ENCODE measurements at places on chromosomes 5 and 9.

DNA sequence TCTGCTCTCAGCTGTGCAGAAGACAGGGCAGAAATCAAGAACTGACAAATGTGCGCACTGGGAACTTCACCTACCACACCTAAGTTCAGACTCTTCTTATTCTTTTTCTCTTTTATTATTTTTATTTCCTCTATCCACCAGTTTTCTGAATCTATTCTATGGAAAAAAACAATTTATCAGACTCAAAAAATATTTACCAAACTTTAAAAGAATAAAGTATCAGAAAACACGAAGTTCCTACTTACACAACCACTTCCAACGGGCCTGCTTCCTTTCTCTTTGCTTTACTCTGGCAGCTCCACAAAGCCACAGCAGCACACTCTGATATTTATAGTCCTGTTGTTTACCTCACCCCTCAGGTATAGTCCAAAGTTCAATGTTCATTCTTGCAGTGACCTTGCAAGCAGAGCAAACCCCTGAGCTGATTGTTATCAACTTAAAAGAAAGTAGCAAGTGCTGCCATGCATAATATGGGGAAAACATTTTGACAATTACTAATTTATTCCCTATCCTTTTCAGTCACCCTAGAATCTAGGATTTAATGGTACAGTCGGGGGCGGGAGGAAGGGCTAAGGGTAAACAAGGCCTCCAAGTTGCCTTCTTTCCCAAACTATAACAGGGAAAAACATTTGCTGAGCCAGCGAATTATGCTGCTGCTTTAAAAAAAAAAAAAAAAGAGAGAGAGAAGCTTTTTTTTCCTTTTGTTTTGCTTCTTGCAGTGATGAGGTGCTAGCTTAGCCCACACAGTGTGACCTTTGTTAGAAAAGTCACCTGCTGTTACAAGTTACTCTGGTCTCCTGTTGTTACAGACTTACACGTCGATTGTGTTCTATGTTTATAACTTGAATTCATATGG is at the start of gene SELENOP:
Gene SELENOP, minus strand, starts transcription at position 302 of the 856 bp plus-strand sequence. CDS start 3,539 bp downstream, outside the sequence.
- peak; percentile 87 for DNase-seq

- no peak for DNase-seq
Observed at GRCh38 chr5:130836729-130837649, 328.1 kb downstream of the HINT1 start.

DNA sequence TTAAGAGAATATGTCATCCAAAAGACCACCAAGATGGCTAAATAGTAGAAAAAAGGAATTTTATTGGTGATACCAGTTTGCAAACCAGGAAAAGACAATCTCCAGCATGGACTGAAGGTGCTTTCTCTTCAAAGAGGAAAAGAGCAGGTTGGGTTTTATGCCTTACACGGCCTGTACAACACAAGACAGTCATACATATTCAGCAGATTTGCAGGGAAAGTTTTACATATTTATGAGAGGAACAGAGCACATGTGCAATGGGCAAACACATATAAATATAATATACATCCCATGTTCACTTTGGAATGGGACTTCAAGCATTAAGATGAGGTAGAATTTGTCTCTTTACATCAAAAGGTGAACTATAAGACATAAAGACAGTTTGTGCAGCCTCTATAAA is 70.3 kb upstream of the PPP2CA start:
- no peak for DNase-seq

- DNase-seq = peak; percentile 13
Observed at GRCh38 chr5:172010278-172010677, 3.8 kb upstream of the FBXW11 start.

DNA sequence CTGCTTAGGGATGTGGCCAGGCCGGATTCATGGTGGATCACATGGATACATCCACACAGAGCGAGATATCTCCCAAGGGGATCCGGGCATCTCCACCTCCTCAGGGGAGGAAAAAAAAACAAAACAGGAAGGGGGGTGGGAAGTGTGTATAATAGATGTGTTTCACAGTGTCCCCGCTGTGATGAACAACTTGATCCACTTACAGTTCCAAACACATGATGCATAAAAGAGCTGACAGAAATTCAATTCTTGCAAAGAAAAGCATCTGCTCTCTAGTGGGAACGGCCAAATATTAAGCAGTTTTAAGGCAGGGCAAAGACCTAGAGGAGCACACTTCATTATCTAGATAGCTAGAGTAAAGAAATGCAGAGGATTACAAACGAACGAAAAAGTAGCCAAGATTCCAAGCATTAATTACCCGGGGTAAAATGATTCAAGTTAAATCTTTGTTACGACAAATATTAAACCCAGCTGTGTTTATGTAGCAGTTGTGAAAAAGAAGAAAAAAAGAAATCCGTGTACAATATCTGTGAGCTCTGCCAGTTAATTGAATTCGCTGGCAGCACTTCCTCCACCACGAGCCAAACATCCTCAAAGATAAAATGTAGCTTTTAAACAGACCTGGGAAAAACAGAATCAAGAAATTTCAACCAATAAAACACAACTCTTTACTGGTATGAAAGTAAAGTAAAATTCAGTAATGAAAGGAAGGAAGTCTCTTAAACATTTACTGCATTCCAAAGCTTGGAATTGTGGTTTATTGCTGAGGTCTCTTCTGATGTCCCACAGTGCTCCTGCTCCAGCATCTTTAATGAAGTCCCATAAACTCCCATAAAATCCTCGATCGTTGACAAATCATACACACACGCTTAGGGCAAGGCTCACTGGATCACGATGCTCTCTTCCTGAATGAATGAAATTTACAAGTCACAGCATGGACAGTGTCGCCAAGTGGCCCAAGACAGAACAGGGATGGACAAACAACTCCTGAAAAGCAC is 213.0 kb downstream of the CRB2 start:
- DNase-seq = peak; percentile 56

- no peak for DNase-seq
Observed at GRCh38 chr5:107401470-107402122, 269.1 kb downstream of the EFNA5 start.

GRCh38 chr5:16628376-16628775 is 11.6 kb upstream of the RETREG1 start:
- DNase-seq = no peak

DNA sequence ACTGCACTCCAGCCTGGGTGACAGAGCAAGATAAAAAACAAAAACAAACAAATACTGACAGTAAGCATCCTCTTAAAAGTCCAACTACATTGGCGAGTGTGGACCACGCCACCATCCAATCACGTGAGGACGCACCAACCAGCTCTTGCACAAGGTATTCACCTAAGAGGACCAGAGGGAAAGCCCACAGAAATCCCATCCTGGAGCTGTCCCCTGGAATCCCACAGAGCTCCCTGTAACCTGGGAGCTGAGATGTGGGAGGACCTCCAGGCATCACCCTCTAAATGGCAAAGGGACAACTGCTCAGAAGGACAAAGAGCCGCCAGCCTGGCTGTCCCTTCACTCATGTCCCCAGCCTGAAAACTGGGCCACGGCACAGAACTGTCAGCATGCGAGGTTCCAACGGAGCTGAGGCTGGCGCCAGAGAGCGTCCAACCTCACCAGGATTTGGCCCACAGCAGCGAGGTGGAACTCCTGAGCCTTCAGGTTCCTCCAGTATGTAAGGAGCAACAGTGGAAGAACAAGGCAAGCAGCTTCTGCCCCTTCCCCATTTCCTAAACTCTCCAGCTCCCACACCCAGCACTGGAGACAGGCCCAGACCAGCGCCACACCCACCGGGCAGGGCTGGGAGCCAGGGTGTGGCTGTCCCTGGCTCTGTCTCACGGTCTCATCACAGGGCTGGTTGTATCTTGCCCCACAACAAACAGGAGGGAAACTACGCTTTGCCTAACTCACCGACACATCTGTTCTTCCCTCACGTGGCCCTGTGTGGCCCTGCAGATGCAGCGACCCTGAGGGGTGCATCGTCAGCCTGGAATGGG is 15.2 kb downstream of the IPPK start:
- DNase-seq = no peak

DNA sequence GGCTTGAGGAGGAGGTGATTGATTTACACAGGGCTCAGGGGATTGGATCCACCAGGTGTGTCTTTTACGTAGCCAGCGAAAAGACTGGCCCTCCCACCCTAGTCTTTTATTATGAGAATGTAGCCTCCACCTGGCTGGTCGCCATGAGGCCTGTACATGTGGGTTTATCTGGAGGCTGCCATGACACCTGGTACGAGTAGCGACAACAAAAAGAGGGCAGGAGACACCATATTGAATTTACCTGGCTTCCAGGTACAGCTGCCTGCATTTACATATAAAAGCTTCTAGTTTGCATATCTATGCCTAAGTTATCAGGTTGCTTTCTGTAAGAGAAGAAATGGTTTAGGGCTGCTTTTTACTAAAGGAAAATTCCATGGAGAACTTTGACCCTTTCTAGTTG is 1173.7 kb upstream of the SEMA6A start:
- no peak for DNase-seq

DNA sequence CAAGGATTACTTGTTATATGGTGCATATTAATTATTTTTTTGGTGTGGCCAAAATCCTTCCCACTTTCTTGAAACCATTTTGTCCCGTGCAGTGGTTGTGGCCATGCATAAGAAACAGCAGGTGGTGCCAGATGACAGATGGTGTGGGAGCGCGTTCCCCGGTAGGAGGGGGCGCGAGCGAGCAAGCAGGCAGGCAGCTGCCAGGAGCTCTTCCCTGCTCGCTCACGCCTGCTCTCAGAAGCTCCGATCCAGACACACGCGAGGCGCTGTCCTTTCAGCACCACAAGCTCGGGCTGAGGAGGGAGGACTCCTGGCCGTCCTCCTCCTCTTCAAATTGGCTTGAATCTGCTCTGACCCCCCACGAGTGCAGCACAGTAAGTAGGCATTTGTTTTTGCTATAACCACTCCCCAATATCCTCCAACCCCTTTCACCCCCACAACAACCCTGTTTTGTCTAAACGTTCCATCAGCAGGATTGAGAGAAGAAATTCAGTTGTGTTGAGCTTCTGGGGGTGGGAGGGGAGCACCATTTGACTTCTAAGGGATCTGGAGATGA is at the start of gene NSG2:
Gene NSG2, plus strand, starts transcription at position 237 of the 556 bp plus-strand sequence. CDS start 1,050 bp downstream, outside the sequence.
- peak; percentile 90 for DNase-seq

DNA sequence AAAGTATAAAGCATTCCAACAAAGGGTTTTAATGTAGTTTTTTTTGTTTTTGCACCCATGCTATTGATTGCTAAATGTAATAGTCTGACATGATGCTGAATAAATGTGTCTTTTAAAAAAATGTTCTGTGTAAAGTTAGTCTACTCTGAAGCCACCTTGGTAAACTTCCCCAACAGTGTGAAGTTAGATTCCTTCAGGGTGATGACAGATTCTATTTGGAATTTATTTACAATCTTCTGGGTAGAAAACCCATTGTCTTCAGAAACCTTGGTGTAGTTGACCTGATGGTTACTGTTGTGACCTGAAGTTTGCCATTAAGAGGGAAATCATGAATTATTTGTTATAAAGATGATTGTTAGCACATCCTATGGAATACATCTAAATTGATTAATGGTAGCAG is 64.7 kb upstream of the TRPC7 start:
- DNase-seq = no peak

DNA sequence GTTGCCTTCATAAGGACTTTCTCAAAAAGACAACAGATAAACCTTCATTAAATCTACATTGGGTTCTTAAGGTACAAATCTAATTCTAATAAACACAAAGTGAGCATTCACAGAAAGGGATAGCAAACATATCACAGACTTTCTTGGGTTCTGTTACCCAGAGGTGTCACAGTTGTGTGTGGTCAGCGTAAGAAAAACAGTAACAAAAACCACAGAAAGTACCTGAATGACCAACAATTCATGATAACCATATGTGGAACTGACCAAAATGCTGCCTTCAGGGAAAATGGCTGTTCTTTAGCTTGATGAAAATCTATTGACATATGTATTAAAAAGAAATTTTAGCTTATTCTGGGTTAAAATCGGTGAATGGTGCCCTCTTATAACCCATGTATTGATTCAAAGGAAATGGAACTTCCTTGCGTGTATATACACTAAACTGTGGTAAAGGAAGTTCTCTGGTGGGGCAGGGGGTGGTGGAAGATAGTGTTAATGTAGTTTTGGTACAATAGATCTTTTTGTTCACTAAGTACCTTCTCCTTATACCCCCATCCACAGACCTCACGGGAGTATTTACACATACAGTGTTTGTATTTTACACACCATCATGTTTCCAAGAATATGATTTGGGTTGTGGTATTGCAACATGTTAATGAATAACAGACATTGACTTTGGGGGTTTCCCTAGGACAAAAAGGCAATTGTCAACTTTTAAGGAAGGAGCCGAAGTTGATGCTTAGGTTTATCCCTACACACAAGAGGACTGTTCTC is 152.5 kb downstream of the APBA1 start:
- DNase-seq = no peak

- DNase-seq = no peak
Observed at GRCh38 chr5:55497712-55498111, 37.1 kb downstream of the PLPP1 start.

GRCh38 chr5:17143335-17143734 is 74.1 kb upstream of the BASP1 start:
- no peak for DNase-seq

DNA sequence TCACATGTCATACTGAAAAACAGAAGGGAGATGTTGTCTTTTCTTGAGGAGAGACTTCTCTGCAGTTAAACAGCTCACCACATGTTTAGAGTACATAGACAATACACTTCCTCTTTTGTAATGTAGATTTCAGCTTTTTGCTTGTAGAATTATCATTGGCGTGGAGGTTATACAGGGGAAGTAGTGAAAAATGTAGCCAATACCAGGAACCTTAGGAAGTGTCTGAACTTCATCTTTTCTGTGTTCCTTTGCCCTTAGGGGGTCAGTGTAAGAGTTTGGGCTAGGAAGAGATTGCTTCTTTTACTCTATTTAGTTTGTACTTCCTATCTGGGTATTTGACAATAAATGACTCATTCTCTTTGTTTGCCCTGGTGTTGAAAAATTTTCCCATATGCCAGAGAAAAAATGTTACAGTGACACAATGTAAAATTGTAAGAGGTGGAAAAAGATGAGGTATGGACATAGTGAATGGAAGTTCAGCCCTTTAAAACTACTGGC is 21.0 kb upstream of the CDKN2B start:
- no peak for DNase-seq

- no peak for DNase-seq
Observed at GRCh38 chr9:129446828-129447550, 173.9 kb downstream of the C9orf50 start.

GRCh38 chr9:107875571-107875980 is 386.0 kb upstream of the KLF4 start:
- no peak for DNase-seq

DNA sequence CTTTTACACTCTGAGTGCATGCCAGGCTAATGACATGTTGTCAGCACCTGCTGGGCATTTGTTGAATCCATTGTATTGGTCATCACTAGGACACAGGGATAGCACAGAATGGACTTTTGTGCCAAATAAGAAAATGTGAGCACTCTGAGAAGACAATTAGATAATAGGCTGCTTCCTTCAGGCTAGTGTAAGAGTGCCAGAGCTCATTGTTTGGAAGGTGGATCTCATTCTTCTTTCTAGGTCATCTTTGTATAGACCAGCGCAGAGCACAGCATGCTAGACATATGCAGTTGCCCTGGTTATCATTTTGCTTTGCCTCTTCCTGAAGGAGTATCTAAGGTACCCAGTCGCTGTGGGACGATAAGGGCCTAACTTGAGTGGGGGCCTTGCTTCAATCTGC is 493.4 kb upstream of the COX7C start:
- no peak for DNase-seq

Measured in muscle of arm (tissue), 14 donors.